Stimulated activated CD8-positive, alpha-beta memory T cell treated with anti-CD3 and anti-CD28 coated beads, Interleukin-12 subunit alpha, Interleukin-12 subunit beta, amount 100 ng/mL, for 1 hour (primary cell): ENCODE measurements at places on chromosomes 5 and 9.

- no peak for DNase-seq
Measured at GRCh38 chr9:12921621-12922020, 146.8 kb downstream of the LURAP1L start.

- no peak for DNase-seq
Measured at GRCh38 chr9:84357275-84357674, 16.7 kb upstream of the SLC28A3 start.

DNA sequence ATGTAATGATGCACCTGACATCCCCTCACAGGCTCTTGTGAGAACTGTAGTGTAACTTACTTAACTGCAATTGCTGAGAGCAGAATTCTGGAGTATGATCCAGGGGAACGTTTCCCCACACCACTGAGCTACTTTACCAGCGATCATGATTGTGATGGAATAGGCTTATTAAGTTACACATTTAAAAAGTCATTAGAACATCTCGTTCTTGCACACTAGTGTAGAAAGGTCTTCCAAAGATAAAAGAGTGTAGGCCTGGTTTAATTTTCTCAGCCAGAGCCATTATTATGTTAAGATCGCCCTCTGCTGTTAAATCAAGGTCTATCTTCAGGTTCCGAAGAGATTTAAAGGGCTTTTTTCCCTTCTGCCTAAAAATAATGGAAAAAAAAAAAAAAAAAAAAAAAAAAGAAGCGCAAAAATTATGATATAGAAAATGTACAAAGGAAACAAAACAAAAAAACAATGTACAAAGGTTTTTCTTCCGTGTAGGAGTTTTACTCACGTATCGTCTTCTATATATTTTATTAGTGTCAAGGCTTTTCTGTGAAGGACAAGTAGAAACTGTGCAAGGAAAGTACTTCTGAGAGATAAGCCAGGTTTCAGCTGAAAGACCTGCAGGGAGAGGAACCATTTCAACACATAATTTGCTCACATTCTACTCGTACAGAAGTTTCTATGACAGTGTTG lies 18.6 kb upstream of the MOB3B start:
- DNase-seq: no peak

DNA sequence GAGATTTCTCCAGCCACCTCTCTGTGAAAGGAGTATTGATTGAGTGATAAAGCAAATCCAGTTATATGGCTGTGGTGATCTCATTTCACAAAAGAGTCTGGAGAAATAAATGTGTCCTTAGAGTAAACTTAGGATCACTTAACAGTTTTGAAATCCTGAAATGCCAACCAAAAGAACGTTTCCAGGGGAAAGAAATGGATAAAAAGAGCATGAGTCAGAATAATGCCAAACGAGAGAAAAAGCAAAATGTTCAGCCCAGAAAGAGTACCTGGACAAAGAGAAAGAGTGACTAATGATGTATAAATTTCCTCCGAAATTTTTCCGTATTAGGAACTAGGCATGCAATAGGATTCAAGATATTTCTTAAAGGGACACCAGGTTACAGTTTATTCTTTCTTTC lies 463.1 kb upstream of the CDH10 start:
- DNase-seq: no peak

- no peak for DNase-seq
Measured at GRCh38 chr9:132560616-132561202, 21.7 kb upstream of the BARHL1 start.

GRCh38 chr5:124662181-124662781 lies 84.2 kb downstream of the ZNF608 start:
- no peak for DNase-seq

DNA sequence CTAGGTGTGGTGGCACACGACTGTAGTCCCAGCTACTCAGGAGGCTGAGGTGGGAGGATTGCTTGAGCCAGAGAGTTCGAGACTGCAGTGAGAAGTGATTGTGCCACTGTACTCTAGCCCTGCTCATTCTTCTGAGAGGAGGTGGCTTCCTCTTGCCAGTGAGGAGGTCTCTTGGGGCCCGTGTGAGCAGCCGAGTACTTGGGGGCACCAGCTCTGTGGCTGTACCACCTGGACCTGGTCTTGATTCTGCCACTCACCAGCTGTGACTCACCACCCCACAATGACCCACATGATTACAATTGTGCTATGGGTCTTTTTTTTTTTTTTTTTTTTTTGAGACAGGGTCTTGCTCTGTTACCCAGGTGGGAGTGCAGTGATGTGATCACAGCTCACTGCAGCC lies 18.0 kb upstream of the CRB2 start:
- no peak for DNase-seq

GRCh38 chr5:106094204-106094607 lies 1576.5 kb downstream of the EFNA5 start:
- no peak for DNase-seq

DNA sequence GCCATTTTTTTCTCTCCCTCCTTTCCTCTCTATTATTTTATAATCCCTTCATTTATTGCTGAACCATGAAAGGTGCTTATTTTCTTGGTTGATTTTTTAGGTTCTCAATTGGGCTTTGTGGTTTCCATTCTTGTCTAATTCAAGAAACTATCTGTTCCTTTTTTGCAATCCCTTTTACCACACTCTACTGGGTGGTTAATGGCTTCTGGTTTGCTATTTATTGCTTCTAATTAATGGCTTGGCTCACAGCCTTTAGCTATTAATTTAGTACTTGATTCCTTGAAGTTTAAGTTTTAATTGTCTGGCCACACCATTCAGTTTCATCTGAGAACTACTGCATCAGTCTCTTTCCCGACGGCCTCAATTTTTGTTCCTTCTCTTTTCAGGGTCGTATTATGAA lies 5.6 kb downstream of the FRRS1L start:
- DNase-seq: no peak

DNA sequence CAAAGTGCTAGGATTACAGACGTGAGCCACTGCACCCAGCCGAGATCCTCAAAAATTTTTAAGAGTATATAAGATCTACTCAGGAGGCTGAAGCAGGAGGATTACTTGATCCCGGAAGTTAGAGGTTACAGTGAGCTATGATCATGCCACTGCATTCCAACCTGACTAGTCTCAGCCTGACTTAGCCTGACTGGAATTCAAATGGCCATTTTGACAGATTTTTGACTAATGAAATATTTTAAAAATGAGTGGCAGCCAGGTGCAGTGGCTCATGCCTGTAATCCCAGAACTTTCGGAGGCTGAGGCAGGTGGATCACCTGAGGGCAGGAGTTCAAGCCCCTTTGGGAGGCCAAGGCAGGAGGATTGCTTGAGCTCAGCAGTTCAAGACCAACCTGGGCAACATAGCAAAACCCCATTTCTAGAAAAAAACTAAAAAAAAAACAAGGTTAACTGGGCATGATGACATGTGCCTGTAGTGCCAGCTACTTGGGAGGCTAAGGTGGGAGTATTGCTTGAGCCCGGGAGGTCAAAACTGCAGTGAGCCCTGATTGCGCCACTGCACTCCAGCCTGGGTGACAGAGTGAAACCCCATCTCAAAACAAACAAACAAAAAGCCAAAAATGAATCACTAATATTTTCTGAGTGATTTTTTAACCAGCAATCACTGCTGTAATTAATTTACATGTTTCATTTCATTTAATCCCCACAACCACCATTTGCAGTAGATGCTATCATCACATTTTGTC lies 16.6 kb downstream of the ATOX1 start:
- no peak for DNase-seq
